GM20000 (cell line): ENCODE measurements at places on chromosomes 2 and 18.

DNA sequence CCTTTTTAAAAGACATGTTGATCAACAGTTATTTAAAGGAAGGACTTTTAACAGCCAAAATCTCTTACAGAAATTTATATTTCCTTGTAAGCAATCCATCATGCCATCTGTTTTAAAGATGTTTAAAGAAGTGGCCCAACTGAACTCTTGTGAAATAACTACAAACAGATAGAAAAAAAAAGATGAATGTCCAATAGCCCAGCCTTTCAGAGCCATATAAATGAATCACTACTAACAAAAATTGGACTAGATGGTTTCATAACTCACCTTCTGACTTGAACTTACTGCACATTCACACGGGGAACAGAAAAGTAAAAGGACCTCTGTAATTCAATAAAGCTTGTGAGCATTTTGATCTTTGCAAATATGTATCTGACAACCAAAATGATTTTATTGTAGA, 319.0 kb upstream of the CHAC2 start:
- DNase-seq: no peak

GRCh38 chr2:230991598-230991997, 4.3 kb upstream of the SPATA3 start:
- DNase-seq: no peak

DNA sequence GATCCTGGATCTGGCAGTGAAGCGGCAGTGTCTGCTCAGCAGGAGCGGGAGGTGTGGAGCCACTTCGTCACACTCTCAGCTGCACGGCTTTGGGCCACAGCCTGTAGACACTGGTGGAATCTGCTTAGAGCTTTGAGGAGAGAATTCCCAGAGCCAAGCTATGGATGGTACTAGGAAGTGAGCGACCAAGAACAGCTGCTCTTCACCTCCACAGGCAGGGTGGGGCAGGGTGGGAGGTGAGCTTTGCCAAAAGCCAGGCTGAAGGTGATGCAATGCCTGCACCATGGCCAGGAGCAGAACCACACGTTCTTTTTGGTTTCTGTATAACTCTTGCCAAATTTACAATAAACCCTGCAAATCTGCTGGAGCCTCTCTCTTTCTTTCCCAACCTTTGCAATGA, 226.1 kb downstream of the ANKRD30B start:
- DNase-seq: no peak

DNA sequence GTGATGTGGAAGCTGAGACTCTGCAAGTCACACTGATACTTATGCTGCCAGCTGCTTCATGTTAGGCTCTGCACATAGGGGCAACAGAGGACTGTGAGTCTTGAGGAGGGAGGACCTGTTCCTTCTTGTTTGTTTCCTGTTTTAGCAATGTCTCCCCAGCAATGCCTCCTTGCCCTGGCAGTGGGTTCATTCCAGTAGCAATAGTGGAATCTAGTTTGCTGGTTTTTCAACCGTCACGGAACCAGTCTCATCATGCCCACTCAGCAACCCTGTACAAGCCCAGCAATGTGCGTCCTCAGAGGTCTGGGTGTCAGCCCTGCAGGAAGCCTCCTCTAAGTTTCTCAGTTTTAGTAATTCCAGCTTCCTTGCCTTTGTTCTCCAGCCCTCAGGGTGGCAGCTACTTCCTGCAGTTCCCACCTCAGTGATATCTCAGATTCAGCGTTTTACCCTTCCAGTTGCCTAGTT, 20.5 kb upstream of the ITGB6 start:
- no peak for DNase-seq

DNA sequence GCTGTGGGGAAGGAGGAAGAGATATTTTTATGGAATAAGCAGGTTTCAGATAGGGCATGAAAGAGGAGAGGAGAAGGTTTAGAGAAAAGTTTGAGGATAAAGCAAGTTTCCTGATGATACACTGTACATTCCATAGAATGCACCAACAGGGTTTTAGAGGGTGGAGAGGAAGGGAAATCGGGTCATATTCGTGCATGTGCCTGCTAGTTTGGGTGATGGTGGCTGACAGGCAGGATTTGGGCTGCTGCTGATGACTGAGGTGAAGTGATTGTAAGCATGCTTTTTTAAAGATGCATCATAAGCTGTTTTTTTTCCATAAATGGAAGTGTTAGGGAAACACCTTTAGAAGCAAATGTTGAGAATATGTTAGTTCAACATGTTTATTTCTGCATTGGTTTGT, 68.8 kb downstream of the PMAIP1 start:
- DNase-seq: no peak

GRCh38 chr2:240379089-240379636, 56.3 kb upstream of the GPC1 start:
- DNase-seq: no peak
